ENCODE measurements at places on chromosomes 16 and 17. TPM values are rescaled to one million over a fixed set of nuclear protein-coding genes. Genes with fewer than 3 reads are reported as not detected.

Gene KRT27
- total RNA-seq, result not detected

Gene DRC7
- not detected for total RNA-seq

Gene PRR15L
- total RNA-seq, result not detected

Gene ATF7IP2
- total RNA-seq, result 84.6 TPM

Gene KRT9
- total RNA-seq, result not detected

Gene CAPNS2
- total RNA-seq, result not detected

GRCh38 chr16:79163691-79164387 lies 436.7 kb downstream of the MAF start:
- H3K36me3 ChIP-seq, result peaks cover 3% of the 10 kb centered on the region
- no peaks in the 10 kb centered on the region for H3K27me3 ChIP-seq
- peaks cover 17% of the 10 kb centered on the region for H3K4me1 ChIP-seq
- no peak for DNase-seq
- peak overlapping the region; percentile 79 for H3K4me3 ChIP-seq

DNA sequence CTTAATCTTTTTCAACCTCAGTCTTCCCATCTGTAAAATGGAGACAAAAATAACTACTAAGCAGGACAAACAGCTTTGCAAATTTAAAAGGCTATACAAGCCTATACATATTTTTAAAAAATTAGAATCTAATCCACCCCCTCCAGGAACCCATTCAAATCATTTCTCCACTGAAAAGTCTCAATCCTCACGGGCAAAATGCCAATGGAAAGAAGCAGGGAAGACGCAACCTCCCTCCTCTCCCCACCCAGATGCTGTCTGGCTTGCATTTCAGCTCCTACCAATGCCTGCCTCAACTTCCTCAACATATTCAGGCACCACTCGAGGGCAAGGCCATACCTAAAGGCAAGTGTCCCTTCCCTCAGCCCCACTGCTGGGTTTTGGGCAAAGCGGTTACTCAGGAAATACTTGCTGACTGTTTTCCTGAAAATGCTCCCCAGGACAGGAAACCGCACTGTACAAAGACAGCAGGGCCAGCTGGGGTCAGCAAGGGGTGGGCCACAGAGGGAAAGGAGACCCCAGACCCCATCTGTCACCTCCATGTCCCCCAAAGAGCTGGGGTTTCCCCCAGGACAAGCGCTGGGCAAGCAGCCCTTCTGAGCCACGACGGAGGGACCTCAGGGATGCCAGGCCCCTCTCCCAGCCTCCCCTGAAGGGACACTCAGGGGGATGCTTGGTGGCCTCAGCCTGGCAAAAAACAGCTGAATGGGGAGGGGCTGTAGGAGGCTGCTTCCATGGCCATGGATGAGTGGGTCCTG lies 47.7 kb upstream of the DOC2B start:
- H3K4me1 ChIP-seq, result peaks cover 4% of the 10 kb centered on the region
- H3K36me3 ChIP-seq, result peaks cover 4% of the 10 kb centered on the region
- no peak overlapping the region for H3K4me3 ChIP-seq
- H3K27me3 ChIP-seq, result no peaks in the 10 kb centered on the region

GRCh38 chr16:77322757-77323156 lies 112.1 kb downstream of the ADAMTS18 start:
- H3K4me1 ChIP-seq, result no peaks in the 10 kb centered on the region
- H3K27me3 ChIP-seq, result peaks cover 30% of the 10 kb centered on the region
- no peak overlapping the region for H3K4me3 ChIP-seq
- no peaks in the 10 kb centered on the region for H3K36me3 ChIP-seq
- H3K27ac ChIP-seq, result no peak overlapping the region

- H3K4me1 ChIP-seq, result peaks cover 8% of the 10 kb centered on the region
- H3K36me3 ChIP-seq, result peaks cover 6% of the 10 kb centered on the region
- no peak overlapping the region for H3K4me3 ChIP-seq
- H3K27ac ChIP-seq, result no peak overlapping the region
- H3K27me3 ChIP-seq, result no peaks in the 10 kb centered on the region
- DNase-seq, result no peak
Observed at GRCh38 chr17:31155208-31155810, 60.5 kb downstream of the NF1 start.

GRCh38 chr16:59252317-59252716 lies 518.2 kb upstream of the GOT2 start:
- H3K27ac ChIP-seq, result no peak overlapping the region
- DNase-seq, result no peak
- no peaks in the 10 kb centered on the region for H3K27me3 ChIP-seq
- no peaks in the 10 kb centered on the region for H3K4me1 ChIP-seq
- H3K4me3 ChIP-seq, result no peak overlapping the region
- no peaks in the 10 kb centered on the region for H3K36me3 ChIP-seq

DNA sequence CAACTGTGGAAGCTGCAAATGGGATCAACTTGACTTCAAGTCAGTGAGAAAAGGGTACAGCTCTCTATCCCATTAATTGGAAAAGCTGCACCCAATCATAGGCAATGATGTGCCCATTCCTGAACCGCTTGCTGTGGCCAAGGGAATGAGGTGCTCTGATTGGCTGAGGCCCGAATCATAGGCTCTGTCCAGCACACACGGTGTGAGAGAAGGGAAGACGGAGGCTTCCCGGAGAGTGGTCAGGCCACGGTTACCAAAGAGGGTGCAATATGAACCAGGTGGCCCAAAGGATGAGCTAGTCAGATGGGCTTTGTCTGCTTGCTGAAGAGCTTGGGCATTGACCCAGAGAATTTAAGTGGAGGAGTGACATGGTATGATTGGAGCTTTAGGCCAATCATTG lies 353.3 kb downstream of the CPPED1 start:
- no peak overlapping the region for H3K27ac ChIP-seq
- DNase-seq, result no peak
- H3K4me1 ChIP-seq, result no peaks in the 10 kb centered on the region
- no peaks in the 10 kb centered on the region for H3K27me3 ChIP-seq
- no peak overlapping the region for H3K4me3 ChIP-seq

- DNase-seq, result no peak
- peaks cover 1% of the 10 kb centered on the region for H3K36me3 ChIP-seq
- H3K27ac ChIP-seq, result no peak overlapping the region
- H3K4me1 ChIP-seq, result peaks cover 6% of the 10 kb centered on the region
- H3K4me3 ChIP-seq, result no peak overlapping the region
- H3K27me3 ChIP-seq, result peaks cover 33% of the 10 kb centered on the region
Observed at GRCh38 chr17:63534078-63534570, 11.0 kb downstream of the KCNH6 start.

GRCh38 chr16:15988268-15989013 lies 39.0 kb downstream of the ABCC1 start:
- DNase-seq, result no peak
- H3K4me1 ChIP-seq, result peaks cover 50% of the 10 kb centered on the region
- peak overlapping the region; percentile 87 for H3K27ac ChIP-seq
- H3K4me3 ChIP-seq, result peak overlapping the region; percentile 41

DNA sequence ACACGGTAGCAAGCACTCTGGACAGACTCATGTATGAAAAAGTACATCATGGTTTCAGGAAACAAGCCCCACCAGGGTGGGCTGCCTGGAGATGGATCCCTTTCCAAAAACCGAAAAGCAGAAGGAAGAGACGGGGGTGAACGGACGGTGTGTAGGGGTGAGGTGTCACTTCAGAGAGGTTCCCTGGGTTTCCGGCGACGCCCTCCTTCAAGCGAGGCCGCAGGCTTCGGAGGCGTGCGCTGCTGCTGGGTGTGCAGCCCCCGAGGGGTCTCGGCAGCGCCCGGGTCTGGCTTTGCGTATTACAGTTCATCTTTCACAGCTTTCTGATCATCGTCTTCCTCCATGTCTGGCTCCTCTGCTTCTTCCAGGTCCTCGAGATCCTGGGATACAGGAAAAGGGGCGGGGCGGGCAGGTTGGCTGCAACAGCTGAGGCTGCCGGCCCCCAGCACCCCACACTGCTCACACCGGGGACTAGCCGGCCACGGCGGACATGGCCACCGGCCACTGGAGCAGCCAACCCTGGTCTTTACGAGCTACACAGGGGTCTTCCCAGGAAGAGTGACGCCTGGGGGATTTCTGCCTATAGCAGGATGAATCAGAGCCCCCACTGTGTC lies 9.0 kb upstream of the PPP1R27 start:
- no peak overlapping the region for H3K4me3 ChIP-seq
- H3K4me1 ChIP-seq, result no peaks in the 10 kb centered on the region
- no peaks in the 10 kb centered on the region for H3K27me3 ChIP-seq
- no peak for DNase-seq
- no peak overlapping the region for H3K27ac ChIP-seq

GRCh38 chr17:76646712-76647111 lies 3.2 kb upstream of the ST6GALNAC1 start:
- no peak overlapping the region for H3K4me3 ChIP-seq
- H3K36me3 ChIP-seq, result peaks cover 4% of the 10 kb centered on the region
- H3K27me3 ChIP-seq, result peaks cover 12% of the 10 kb centered on the region
- no peak overlapping the region for H3K27ac ChIP-seq
- H3K4me1 ChIP-seq, result peaks cover 21% of the 10 kb centered on the region

DNA sequence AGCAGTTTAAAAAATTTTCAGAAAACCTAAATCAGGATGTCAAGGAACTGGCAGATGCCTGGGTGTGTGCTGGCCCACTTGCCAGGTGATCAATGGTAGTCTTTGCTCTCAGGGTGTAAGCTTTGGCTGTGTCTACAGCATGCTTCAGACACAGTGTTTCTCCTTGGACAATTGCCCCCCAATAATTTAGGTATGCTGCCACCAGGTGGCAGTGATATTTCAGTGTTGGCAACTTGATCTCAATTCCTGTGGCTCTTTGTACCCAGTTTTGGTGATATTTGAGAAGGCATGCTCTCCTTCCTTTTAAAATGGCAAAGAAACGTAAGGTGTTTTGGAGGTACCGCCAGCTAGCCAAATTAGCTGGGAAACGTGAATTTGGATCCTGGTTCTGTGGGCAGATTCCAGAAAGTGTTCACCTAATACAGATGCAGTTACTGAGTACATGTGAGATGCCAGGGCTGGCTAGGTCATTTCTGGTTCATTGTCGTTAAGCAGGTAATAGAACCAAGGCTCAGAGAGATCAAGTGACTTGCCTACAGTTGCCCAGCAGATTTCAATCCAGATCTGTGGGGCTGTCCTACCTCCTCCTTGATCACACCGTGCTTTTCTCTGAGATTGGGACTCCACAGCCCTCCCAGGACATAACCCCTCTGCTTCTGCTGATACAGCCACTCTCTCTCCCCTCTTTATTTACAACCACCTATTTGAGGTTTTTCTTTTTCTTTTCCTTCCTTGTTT lies 155.6 kb upstream of the PLCG2 start:
- no peak overlapping the region for H3K27ac ChIP-seq
- no peaks in the 10 kb centered on the region for H3K36me3 ChIP-seq

DNA sequence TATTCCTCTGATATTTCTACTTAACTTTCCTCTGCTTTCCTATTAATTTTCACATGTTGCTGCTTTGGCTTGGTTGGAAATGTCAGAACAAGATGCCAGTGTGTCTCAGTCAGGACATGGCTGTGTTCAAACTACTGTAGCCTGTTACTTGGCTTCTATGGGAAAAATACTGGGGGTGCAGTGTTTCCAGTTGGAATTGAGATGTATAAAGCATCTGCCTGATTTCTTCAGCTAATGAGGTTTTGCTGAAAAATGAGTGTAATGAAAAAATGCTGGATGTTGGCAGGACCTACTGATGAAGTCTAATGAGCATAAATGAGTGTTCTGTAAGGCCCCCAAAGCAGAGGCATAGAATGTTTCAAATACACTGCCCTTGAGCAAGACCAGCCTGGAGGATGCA lies 166.6 kb downstream of the PHKB start:
- no peak overlapping the region for H3K27ac ChIP-seq
- no peak for DNase-seq
- no peaks in the 10 kb centered on the region for H3K4me1 ChIP-seq
- no peak overlapping the region for H3K4me3 ChIP-seq
- H3K36me3 ChIP-seq, result peaks cover 6% of the 10 kb centered on the region

- peak overlapping the region; percentile 96 for H3K27ac ChIP-seq
- DNase-seq, result peak; percentile 51
- H3K27me3 ChIP-seq, result no peaks in the 10 kb centered on the region
Observed at GRCh38 chr17:82592767-82593589, 55.3 kb downstream of the WDR45B start.

GRCh38 chr16:17362946-17363345 lies 107.8 kb downstream of the XYLT1 start:
- peak overlapping the region; percentile 96 for H3K27ac ChIP-seq
- peak overlapping the region; percentile 59 for H3K4me3 ChIP-seq
- H3K27me3 ChIP-seq, result no peaks in the 10 kb centered on the region
- DNase-seq, result no peak
- H3K4me1 ChIP-seq, result peaks cover 71% of the 10 kb centered on the region
- H3K36me3 ChIP-seq, result no peaks in the 10 kb centered on the region

DNA sequence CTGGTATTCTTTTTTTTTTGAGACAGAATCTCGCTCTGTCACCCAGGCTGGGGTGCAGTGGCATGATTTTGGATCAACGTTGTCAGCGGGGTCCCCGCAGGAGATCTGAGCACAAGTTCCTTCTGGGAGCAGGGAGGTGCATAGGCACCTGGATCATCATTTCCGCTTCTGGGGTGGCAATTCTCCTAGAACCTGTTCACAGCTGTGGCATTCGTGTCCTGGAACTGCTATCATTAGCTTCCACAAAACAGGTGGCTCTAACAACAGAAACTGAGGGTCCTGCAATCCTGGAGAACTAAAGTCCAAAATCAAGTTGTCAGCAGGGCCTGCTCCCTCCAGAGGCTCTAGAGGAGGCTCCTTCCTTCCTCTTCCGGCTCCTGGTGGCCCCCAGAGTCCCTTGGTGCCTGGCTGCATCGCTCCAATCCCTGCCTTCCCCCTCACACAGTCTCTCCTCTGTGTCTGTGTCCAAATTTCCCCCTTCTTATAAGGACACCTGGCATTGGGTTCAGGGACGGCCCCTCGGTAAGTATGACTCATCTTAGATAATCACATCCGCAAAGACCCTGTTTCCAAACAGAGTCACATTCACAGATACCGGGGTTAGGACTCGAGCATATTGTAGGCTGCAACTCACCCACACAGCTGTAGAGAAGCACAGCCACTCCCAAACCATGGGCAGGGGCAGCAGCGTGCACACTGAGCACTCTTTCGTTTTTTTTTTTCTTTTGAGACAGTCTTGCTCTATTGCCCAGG lies 43.5 kb upstream of the KLHDC4 start:
- H3K4me3 ChIP-seq, result peak overlapping the region; percentile 31
- DNase-seq, result no peak
- H3K4me1 ChIP-seq, result peaks cover 11% of the 10 kb centered on the region
- H3K36me3 ChIP-seq, result peaks cover 2% of the 10 kb centered on the region
- H3K27me3 ChIP-seq, result peaks cover 31% of the 10 kb centered on the region

DNA sequence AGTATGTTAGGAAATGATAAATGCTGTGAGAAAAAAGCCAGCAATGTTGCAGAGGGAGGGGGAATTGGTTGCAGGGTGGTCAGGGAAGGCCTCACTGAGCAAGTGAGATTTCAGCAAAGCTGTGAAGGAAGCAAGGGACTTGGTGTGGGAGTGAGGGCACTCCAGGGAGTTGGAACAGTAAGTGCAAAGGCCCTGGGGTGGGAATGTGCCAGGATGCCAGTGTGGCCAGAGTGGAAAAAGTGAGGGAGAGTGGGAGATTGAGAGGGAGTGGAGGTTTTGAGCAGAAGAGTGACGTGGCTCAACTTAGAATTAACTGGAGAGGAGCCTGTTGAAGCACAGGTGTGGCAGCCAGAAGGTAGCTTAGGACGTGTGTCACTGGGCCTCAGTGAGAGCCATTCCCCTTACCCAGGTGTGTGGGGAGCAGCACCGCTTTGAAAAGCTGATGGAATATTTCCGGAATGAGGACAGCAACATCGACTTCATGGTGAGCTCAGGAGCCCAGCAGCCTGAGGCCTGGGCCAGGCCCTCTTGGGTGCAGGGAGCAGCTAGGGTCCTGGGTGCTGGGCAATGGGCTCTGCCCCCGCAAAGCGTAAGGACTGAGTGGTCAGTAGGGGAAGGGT lies 16.6 kb downstream of the FMNL1 start:
- H3K27ac ChIP-seq, result peak overlapping the region; percentile 88
- no peak overlapping the region for H3K4me3 ChIP-seq
- H3K27me3 ChIP-seq, result no peaks in the 10 kb centered on the region
- H3K4me1 ChIP-seq, result peaks cover 46% of the 10 kb centered on the region
- no peak for DNase-seq

All from T-helper 17 cell (primary cell).